Temporal lobe (tissue), 4 donors: ENCODE measurements at places on chromosomes 11 and 22. TPM values are rescaled to one million over a fixed set of nuclear protein-coding genes. Genes with fewer than 3 reads are reported as not detected.

ZC3H12C gene
- 17.2 TPM for total RNA-seq

PGA5 gene
- total RNA-seq, result not detected

SYTL2 gene
- 3.7 TPM for total RNA-seq

TMPRSS4 gene
- total RNA-seq, result 0.74 TPM

MS4A15 gene
- not detected for total RNA-seq

LRP4 gene
- 14.5 TPM for total RNA-seq

SSTR3 gene
- total RNA-seq, result under 0.01 TPM

POU2AF1 gene
- under 0.01 TPM for total RNA-seq

OR51E2 gene
- total RNA-seq, result 0.25 TPM

MAFF gene
- total RNA-seq, result 2.0 TPM

AP5B1 gene
- total RNA-seq, result 5.4 TPM
